ENCODE measurements at places on chromosomes 7 and 10.

GRCh38 chr7:4074994-4075393, 607.1 kb upstream of the FOXK1 start:
- DNase-seq, result no peak

GRCh38 chr7:101803203-101804087, 14.0 kb upstream of the CUX1 start:
- no peak for DNase-seq

DNA sequence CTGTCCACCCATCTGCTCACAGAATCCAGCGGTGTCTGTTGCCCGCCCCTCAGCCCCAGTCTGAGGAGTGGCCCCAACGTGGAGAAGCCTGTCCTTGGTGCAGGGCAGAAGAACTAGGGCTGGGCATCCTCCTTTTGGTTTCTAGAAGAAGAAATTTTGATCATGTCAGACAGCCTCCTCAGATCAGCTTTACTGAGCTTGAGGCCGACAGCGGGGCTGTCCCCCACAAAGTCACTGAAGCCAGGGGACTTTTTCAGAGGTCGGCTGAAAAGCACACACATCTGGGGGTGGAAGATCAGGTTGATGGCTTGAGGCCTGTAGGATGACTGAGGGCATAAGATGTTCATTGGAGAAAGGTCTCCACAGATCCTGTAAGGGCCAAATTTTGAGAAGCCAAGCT, 767.9 kb downstream of the GRID1 start:
- no peak for DNase-seq

GRCh38 chr10:78035933-78036583, 2.4 kb downstream of the RPS24 start:
- no peak for DNase-seq

DNA sequence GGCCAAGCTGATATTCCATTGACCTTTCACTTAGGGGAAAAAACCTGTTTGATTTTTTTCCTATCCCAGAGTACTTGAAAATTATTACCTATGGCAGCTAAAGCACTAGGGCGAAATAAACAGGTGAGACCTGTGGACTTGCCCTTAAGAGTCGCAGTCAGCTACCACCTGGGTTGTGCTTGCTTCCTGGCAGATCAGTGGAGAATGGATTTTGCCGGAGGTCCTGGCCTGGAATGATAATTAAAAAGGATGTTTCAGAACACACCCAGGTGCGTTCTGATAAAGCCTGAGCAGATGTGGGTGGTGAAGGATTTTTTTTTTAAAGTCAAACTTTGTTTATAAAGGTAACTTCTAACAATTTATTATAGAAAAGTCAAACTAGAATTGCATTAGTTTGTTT, 59.1 kb downstream of the AUTS2 start:
- no peak for DNase-seq

GRCh38 chr7:15481132-15481531, 80.7 kb downstream of the AGMO start:
- no peak for DNase-seq

DNA sequence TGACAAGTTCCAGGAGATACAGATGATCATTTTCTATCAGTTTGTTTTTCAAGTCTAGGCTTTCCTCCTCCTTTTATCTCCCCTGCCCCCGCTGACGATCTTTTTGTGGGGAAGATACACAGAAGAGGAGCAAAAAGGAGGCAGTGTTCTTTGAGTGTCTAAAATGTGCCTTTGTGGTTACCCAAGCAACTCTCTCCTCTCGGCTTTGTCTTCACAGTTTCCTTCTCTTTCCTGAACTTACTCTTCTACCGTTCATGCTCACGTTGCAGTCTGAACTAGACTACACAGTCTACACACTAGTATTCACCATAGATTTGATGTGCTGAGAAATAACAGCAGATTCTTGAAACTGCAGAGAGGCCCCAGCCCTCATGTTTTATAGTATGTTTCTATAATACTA, 23.6 kb downstream of the CEP41 start:
- no peak for DNase-seq

GRCh38 chr7:44897309-44897708, 12.0 kb upstream of the PURB start:
- no peak for DNase-seq

- no peak for DNase-seq
Observed at GRCh38 chr7:129498021-129498420, 4.3 kb upstream of the SMKR1 start.

- DNase-seq, result no peak
Observed at GRCh38 chr10:6039711-6040110, 22.5 kb downstream of the IL2RA start.

DNA sequence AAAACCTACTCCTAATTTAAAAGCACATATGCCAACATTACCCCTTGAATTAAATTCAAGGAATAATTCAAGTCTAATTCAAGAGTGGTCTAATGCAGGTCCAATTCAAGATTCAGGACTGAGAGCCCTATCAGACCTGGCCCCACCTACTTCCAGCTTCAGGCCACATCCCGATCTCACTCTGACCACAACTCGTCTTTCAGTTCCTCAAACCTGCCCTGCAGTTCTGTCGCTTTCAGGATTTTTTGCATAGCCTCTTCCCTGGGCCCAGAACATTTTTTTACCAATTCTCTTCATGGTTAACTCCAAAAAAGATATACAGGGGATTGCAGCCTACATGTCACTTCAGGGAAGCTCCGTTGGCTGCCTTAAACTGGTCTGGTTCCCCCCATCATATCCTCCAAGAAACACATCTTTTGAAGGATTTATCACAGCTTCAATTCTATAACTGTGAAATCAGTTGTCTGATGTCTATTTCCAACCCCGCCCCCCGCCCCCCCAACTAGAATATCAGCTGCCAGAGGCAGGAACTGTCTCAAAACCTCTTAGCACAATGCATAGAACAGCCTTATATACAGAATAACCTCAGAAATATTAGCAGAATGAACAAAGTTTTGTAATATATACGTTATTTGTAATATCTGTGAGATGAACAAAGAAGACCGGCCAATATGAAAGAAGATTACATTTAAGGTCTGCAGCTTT, 20.8 kb downstream of the CCDC6 start:
- peak; percentile 44 for DNase-seq

DNA sequence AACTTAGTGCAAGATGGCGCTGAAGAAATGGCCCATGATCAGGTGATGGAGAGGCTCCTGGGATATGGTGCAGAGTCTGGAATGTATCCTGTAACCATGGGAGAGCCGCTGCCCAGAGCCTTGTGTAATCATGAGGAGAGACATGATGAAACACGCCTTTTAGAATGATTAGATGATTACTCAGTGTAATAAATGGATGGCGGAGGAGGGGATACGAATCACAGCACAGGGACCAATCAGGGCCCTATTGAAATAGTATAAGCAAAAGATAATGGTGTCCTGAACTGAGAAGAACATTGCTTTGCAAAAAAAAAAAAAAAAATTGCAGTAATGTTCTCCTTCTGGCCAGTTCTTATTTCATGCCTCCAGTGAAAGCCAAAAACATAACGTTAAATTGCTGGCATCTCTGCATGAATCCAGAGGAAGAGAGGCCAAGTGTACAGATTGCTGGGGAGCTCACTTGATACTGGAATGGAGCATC, 668.5 kb upstream of the AUTS2 start:
- no peak for DNase-seq

DNA sequence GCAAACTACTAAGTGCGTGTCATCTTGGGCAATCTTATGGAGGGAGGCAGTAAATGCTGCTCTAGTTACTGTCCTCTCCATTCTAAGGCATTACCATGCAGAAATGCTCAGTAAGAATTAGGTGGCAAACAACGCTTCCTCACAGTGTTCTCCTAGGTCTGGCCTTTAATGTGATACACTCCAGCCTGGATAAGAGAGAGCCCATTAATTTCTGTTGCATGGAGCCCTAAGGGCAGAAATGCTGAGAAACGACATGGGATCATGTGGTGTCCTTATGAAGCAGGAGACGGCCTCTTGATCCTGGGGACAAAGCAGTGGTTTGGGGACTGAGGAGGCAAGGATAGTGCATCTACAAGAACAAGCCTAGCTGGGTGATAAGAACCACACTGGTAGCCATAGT, 44.0 kb downstream of the SLC25A13 start:
- DNase-seq, result no peak

GRCh38 chr7:517774-518629, 1.6 kb downstream of the PDGFA start:
- DNase-seq, result no peak

DNA sequence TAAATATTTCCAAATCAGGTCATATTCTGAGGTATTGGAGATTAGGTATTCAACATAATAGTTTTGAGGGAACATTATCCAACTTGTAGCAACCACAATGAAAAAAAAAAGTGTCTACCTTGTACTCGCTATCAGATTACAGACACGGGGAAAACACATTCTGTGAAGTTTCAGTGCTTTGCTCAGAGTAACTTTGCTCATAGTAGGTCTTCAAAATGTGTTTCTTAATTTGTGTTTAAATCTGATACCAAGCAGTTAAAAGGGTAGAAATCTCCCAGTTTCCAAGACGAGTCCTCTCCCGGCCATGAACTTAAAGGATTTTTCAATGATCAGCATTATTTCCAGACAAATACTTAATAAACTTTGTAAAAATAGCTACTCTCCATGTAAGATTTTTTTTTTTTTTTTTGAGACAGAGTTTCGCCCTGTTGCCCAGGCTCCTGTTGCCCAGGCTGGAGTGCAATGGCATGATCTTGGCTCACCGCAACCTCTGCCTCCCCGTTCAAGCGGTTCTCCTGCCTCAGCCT, 39.2 kb downstream of the DDIT4 start:
- no peak for DNase-seq

- no peak for DNase-seq
Observed at GRCh38 chr7:35605760-35606159, 89.2 kb downstream of the HERPUD2 start.

DNA sequence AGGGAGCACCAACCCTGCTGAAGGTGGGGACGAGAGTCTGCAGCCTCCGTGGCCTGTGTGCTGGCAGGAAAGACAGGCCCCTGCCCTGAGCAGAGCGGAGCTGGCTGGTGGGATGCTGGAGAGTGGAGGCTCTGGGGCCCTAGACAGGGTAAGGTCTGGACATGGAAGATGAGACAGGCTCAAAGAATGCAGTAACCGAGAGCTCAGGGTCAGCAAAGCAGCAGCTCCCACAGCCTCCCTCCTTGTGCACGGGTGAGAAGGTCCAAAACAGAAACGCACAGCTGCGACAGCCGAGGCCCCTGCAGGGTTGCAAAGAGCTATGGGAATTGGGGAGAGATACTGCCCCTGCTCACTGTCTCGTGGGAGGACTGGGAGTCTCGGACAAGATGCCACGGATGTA, 80.5 kb downstream of the TNS3 start:
- no peak for DNase-seq

DNA sequence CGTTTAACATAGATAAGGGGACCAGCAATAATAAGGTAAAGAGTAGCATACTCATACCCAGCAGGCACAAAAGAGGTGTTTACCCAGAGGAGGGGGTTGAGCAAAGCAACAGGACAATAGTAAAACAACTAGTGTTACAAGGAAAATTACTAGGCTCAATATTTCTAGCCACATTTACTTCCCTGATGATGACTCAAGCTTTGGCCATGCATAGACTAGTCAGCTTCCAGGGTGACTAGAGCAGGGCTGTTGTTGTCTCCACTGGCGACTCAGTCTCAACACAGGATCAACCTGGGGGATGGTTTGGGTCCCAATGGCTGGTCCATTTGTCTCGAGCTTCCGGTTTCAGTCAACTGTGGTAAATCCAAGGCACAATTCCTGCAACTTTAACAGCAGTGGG, 217.7 kb upstream of the KCND2 start:
- no peak for DNase-seq

DNA sequence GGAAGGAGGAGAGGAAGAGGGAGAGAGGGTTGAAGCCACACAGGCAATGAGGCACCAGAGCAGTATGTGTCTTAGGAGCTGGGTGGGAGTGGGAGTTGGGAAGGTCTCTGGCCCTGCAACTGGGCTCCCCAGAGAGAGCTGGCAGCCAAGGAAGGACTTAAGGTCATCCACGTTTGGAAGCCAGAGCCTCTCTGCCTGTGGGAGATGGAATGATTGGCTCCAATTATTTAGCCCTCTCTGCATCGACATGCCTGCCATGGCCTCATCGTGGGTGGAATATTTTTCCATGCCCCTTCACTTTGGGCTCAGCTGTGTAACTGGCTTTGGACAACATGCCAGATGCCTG, 478.5 kb downstream of the RPS24 start:
- no peak for DNase-seq

GRCh38 chr10:29823553-29824080, 188.8 kb upstream of the SVIL start:
- no peak for DNase-seq

GRCh38 chr10:44827431-44828006, 83.6 kb upstream of the TMEM72 start:
- no peak for DNase-seq

DNA sequence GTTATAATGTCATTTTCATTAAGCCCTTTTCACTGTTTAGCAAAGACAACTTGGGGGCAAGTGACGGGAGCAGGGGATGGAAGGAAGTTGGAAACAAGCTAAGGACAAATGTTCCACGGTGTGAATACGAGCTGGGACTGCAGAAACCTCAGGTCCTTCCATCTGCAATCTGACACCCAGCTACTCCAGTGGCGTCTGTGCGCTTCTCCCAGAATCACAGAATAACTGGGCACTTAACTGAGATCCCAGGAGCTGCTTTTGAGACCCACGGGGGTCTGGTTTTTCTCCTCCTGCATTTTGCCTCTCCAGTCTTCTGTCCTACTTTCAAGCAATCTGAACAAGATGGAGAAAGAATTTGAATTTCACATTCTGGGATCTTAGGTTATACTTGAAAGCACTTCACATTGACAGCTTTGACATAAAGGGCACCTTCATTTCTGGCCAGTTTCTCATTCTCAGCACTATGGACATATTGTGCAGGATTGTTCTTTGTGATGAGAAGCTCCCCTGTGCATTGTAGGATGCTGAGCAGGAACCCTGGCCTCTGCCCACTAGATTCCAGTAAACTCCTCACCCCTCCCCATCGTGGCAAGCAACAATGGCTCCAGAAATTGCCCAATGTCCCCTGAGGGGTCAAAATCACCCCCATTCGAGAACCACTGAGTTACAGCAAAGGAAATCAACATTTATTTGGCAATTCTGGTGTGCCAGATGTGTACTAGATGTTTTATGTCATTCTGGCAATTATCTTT, 194.1 kb downstream of the CACNB2 start:
- no peak for DNase-seq

- DNase-seq, result no peak
Observed at GRCh38 chr10:16856567-16856966, 39.3 kb upstream of the RSU1 start.

DNA sequence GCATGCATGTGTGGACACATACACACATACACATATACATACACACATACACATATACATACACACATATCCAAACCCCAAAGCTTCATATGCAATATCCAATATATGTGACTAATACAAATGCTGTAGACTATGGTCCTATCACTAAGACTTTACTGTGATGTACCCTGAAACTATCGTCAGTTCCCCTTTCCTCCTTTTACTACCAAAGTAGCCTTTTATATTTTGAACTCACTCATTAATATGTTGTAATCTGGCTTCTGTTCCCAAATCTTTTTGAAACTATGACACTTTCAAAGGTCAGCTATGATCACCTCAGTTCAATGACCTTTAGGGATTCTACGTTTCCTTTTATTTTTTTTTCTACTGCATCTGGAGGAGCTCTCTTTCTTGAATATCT, 64.8 kb upstream of the TFEC start:
- DNase-seq, result peak; percentile 7

- no peak for DNase-seq
Observed at GRCh38 chr7:156475666-156476065, 164.9 kb upstream of the RNF32 start.

- no peak for DNase-seq
Observed at GRCh38 chr7:44194069-44194468, 4.8 kb upstream of the GCK start.

GRCh38 chr10:28177944-28178637, 124.8 kb downstream of the MPP7 start:
- DNase-seq, result no peak

GRCh38 chr7:132261327-132262159, 314.7 kb downstream of the PLXNA4 start:
- DNase-seq, result no peak

Data from SIG-M5 (cell line).